T-helper 2 cell treated with Interferon-gamma antibody and Interleukin-4, amounts not matched to agents 5 μg/mL and 100 μg/mL, for 36 hours (primary cell): ENCODE measurements at places on chromosomes 12 and 14.

DNA sequence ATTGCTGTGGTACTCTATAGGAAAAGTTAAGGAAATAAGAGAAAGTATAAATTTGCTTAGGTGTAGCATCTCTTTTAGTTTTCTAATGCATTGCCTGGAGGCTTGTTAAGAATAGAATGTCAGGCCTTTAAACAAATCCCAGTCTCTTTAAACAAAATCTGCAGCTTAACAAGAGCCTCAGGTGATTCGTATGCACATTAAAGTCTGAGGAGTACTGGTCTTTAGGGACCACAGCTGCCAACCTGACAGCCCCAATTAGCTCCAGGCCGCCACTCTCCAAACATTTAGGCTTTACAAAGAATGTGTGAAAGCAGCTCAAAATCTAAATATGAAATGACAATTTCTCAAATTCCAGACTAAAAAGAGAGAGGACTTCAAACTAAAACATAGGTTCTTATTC, 35.7 kb downstream of the PAWR start:
- no peak for DNase-seq

GRCh38 chr12:69239922-69240630, 707 bp downstream of the CPSF6 start:
- peak; percentile 42 for DNase-seq

DNA sequence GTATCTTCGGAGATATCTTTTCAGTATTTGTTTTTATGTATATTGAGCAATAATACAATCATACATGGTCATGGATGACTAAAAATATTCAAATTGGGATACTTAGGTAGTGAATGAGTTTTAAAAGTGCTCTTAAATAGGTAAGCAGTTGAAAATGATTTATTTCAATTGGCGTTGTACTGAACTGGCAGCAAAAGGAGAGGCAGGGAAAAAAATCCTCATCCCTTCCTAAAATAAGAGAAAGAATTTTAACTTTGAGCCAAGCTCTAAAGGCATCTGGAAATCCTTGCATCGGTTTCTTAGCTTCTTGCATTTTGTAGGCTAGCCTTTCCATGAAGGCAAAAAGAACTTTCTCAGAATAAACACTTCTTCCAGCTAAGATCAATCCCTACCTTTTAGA, 125.2 kb downstream of the MGST1 start:
- DNase-seq, result no peak

DNA sequence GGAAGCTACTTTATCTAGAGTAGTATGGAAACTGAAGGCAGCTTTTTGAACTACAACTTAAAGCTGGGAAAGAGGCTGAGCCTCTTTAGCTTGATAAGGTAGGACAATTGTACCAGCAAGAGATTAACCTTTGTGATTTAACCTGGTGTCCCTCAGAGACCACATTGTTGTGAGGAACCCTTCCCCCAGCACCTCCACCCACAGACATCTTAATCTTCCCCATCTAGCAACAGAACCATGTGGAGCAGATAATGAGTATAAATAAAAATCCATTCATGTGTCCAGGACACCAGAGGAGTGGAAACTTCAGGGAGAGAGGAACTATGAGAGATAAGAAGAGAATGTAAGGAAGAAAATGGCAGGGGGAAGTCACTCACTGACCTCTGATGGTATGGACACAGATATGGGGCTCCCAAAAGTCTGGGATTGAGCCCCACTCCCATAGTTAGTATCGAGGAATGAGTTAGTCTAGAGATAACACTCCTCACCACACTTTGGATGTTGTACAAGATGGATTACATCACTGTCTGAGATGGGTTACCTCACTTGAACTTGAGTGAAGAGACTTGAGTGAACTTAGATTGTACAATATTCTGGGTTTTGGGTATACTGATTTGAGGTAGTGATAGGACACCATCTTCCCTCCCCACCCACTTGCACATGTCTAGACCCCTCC, 33.9 kb upstream of the SLC38A2 start:
- DNase-seq, result no peak

DNA sequence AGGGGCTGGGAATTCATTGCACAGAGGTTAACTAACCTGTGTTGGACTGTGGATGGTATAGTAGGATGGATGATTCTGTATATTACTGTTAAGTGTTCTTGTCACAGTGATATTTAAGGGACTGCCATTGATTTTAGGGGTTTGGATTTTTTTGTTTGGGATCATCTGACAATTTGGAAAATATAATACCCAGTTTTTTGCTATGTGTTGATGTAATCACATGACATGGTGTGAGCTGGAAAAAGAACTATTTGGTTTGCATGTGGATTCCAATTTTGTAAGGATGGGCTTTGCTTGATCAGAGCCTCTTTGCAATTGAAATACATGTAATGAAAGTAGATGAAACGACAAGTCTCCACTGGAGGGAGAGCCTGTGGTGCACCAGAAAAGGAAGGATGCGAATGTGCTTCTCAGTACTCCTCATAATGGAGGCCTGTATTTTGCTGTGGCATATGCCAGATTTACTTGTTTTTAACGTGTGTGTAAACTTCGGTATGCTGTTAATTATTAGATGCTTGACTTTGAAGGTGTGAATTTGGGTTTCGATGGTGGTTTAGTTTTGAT, 2.7 kb downstream of the DYRK2 start:
- peak; percentile 13 for DNase-seq

DNA sequence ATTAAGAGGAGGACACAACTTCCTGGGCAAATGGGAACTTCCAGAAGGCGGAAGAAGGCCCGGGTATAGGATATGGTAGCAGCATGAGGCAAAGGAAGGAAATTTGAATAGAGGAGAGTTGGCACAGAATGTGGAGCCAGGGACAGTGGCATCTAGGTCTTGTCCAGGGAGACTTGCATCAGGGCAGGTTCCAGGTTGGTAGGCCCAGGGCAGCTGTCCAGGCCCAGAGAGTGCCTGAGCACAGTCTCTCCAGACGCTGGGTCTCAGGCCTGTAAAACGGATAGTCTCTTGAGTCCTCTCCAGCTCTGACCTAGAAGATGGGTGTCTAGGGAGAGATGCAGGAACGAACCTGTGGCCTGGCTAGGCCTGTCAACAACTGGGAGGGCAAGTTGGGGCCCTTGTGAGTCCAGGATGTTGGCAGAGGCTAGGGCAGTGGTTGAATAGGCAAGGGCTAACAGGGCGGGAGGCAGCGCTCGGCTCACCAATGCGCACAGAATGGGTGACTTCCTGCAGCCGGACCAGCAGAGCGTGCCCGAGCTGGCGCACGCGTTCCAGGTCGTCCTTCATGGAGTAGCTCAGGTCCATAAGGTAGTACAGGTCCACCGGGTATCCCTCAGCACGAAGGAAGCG, 9.9 kb downstream of the ITGB7 start:
- no peak for DNase-seq
